Activated CD8-positive, alpha-beta memory T cell treated with anti-CD3 and anti-CD28 coated beads, Interleukin-2, amount 50 U/mL, for 4 hours (primary cell): ENCODE measurements at places on chromosomes 13 and 19.

DNA sequence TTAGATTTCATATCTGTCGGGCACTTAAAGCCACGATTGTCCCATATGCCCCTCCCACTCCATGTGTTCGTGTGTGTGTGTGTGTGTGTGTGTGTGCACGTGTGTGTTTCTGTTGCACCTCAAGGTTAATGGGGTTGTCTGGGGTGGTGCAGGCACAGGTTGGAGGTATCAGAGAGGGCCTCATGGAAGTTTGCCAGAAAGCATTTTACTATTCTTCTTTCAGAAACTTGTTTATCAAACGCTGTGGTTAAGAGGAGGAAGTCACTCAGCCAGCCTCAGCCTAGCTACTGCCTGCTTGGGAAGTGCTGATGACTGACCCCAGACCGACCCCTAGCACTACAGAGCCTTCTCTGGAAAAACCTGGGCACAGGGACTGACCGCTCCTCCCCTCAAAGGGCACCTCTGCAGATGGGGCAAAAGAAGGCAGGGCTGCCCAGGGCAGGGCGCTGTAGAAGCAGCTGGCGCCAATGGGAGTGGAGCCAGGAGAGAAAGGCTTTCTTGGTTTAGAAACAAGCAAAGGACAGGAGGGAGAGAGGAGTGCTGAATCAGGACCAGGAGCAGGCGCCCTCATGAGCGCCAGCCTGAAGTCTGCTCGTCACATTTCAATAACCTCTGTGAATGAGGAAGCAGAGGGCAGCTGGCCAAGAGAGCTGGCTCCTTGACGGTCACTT is 3.9 kb downstream of the SIAH3 start:
- DNase-seq = no peak

- no peak for DNase-seq
Measured at GRCh38 chr19:5826531-5827341, 12.8 kb downstream of the FUT6 start.

DNA sequence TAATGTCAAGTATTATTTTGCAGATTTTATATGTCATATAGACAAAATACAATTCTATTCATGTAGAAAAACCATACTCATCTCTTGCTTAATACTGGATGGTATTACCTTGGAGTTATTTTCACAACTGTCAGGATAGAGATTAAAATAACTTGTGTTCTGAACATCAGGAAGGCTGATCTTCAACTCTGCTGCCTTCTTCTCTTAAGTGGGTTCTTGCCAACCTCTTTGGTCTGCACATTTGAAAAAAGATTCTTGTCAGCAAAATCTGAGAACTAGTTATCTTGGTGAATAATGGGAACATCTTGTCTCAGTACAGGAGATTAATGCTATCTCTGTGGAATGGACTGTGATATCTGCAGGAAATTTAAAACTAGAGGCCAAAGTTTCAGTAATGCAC is 95.2 kb upstream of the FAM216B start:
- DNase-seq = no peak

GRCh38 chr19:19653597-19654147 is 9.8 kb downstream of the ATP13A1 start:
- no peak for DNase-seq

DNA sequence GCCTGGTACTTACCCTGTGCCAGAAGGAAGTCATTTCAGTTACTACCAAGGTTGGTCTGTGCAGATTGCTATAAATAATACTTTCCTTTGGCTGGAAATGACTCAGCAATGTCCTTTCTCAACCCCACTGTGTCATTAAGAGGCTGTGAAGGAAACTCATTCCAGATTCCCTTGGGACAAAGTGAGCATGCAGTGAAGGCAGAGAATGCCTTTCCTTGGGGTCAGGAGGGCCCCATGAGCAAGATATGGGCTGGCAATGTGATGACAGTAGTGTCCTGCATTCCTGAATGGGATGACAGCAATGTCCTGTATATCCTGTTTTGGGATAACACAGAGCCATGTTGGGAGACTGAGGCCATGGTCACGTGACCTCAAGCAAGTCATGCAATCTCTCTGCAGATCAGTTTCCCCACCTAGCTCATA is 213.1 kb upstream of the TMTC4 start:
- no peak for DNase-seq

- peak; percentile 25 for DNase-seq
Measured at GRCh38 chr19:51272183-51272810, 21.4 kb downstream of the SIGLECL1 start.

- no peak for DNase-seq
Measured at GRCh38 chr13:114315074-114315785, 927 bp downstream of the CHAMP1 start.

DNA sequence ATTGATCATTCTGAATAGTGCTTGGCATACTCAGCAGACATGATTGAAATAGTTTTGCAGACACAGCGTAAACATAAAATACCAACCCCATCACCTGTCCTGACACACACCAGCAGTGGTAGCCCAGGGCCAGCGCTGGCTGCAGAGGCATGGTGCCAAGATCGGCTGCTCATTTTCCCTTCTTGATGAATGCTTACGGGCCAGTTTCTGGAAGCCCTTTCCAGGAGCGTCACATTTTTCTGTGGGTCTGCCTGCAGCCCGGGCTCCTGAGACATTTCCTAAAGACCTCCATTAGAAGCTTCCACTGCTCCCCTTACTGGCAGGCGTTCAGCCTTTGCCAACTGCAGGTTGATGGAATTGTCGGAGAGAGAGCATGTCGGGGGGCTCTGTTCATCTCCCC is 48.6 kb downstream of the CHST8 start:
- DNase-seq = no peak

GRCh38 chr13:70623239-70623638 is 515.0 kb upstream of the KLHL1 start:
- no peak for DNase-seq

GRCh38 chr13:97380696-97381095 is 53.3 kb upstream of the RAP2A start:
- no peak for DNase-seq

- DNase-seq = no peak
Measured at GRCh38 chr13:43390619-43391018, 367.2 kb downstream of the DNAJC15 start.

GRCh38 chr13:53342623-53343360 is 314.2 kb downstream of the OLFM4 start:
- no peak for DNase-seq

- DNase-seq = no peak
Measured at GRCh38 chr13:20721454-20722357, 18.2 kb downstream of the IL17D start.

DNA sequence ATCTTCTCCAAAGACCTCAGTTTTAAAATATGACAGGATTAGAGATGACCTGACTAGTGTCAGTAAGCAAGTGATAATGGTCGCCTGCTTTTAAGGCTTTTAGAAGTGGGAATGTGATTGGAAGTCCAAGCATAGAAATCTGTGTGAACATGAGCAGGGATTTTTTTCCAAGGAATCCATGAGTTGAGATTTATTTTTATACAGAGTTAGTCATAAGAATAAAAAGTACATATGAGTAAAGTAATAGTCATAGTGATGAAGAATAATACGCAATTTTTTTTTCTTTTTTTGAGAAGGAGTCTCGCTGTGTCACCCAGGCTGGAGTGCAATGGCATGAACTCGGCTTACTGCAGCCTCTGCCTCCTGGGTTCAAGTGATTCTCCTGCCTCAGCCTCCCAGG is 1.6 kb downstream of the ZNF546 start:
- DNase-seq = no peak

GRCh38 chr13:71137101-71137500 is 729.9 kb downstream of the DACH1 start:
- DNase-seq = no peak

- no peak for DNase-seq
Measured at GRCh38 chr13:114066956-114067355, 65.5 kb downstream of the RASA3 start.

GRCh38 chr13:50320271-50320862 is 305.1 kb downstream of the KCNRG start:
- DNase-seq = no peak

DNA sequence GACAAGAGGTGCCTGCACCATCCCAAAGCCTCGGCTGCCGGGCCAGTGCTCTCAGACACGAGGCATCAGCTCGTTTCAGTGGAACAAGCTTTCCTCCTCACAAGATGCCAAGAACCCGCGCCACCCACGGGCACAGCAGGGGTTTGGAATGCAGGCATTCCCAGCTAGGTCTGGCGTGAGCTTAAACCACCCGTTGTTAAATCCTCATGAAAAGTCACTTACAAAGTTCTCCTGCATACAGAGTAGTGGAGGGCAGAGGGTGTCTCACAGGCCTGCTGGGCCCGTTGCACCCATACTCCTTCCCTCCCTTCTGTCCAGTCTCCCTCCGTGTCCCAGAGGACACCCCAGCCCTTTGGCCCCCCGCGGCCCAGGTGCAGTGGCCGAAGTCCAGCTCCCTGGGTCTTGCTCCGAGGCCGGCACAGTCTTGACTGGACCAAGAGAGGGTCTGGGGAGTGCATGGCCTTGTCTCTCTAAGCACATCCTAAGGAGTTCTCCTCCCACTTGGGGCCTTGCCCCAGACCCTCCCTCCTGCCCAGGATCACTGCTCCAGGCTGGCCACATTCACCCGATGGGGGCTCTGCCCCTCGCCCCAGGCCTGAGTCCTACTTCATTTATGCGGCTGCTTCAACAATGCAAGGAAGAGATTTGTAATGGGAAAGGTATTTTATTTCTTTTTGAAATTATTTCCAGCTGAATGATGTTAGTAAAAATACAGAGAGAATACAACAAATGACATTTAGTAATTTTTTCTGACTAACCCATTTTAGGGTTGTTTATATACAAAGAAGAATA is 35.2 kb upstream of the GRTP1 start:
- DNase-seq = no peak

GRCh38 chr13:113532156-113532806 is 41.8 kb upstream of the DCUN1D2 start:
- DNase-seq = no peak
